ENCODE measurements at places on chromosomes 3 and 15. TPM values are rescaled to one million over a fixed set of nuclear protein-coding genes. Genes with fewer than 3 reads are reported as not detected.

DNA sequence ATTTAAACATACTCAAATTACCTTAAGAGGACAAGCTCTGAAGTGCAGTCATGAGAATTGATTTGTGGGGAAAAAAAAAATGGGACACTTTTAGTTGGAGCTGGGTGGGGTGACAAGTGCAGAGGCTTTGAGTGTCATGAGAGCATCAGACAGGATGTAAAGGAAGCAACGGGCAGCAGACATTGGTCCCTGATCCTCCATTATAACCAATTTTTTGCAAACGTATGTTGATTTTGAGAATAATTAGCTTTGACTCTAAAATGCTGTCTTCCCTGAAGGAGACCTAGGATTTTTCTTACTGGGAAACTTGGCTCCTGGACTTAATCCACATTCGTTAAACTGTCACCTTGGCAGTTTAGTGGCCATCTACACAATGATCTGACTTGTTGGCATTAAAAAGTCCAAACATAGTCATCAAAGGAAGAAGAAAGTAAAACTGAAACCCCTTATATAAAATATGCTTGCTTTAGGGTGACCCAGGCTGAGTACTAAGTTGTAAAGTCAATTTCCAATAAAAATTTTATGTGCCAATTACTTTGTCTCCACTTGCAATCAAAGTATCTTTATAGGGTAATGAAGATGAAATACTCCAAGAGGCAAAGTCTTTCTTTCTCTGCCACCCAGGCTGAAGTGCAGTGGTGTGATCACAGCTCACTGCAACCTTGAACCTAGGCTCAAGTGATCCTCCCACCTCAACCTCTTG is 45.6 kb downstream of the BCL2L10 start:
- DNase-seq, result no peak

DNA sequence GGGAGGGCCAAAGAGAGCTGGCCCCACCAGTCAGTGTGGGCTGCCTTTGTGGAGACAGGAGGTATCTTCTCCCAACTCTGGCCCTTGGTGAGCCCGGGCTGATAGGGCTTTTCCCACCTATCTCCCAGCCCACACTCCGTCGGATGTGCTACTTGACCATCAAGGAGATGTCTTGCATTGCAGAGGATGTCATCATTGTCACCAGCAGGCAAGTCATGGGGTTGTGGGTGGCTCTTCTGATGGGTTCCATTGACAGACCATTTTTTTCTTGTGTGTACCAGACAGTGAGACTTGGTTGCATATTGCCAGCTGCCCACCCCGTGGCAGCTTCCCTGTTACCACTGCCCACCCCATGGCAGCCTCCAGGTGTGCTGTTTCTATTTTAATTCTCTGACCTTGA is 3.3 kb downstream of the COPG1 start:
- DNase-seq, result no peak

DNA sequence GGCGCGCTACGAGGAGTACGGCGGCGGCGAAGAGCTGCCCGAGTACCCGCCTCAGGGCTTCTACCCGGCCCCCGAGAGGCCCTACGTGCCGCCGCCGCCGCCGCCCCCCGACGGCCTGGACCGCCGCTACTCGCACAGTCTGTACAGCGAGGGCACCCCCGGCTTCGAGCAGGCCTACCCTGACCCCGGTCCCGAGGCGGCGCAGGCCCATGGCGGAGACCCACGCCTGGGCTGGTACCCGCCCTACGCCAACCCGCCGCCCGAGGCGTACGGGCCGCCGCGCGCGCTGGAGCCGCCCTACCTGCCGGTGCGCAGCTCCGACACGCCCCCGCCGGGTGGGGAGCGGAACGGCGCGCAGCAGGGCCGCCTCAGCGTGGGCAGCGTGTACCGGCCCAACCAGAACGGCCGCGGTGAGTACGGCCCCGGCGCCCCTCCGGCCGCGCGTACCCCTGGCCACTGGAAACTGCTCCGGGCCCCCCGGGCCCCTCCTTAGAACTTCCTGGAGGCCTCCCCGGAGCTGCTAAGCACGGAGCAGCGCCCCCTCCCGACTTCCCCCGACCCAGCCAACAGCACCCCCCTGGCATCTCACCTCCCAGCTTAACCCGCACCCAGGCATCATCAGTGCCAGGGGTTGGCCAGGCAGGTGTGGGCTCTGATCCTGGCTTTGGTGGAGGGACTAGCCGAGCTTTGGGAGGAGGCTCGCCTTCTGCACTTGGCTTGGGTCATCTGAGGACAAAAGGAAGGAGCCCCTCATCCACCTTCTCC is 1.4 kb downstream of the LOXL1 start:
- peak; percentile 88 for DNase-seq

DNA sequence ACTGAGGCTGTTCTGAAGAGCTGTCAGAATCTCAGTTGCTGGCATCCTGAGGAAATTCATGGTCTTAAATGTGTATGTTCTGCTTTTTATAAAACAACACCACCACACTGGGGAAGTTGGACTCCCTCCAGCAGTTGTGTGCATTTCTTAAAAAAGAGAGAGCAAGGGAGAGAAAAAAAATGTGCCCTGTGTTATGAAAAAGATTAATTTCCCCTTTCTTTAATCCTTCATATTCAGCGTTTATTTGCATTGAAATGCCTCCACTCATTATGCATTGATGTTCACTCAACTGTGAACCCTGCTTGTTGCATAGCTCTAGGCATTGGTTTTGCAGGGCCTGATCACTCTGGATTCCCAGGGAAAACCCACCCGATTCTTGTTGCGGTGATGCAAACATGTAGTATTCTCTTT is 4.4 kb upstream of the ZNF609 start:
- no peak for DNase-seq

GRCh38 chr3:197303452-197303851 is 5.0 kb upstream of the DLG1 start:
- no peak for DNase-seq

DNA sequence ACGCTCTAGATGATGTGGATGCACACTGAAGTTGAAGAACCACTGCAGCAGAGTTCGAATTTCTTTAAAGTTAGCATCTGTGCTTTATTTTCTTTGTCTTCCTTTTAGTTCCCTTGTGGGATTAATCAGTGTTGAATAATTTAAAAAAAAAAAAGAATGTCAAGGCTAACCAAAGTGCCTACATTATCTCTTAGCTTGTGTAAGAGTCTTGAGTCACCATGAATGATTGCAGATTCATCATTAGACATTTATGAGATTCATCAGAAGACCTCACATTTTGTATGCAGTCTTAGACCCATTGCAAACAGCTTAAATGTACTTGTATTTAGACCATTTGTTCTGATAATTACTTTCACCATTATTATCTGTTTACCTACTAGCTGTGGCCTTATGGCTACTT is 182.2 kb downstream of the FNDC3B start:
- no peak for DNase-seq

DNA sequence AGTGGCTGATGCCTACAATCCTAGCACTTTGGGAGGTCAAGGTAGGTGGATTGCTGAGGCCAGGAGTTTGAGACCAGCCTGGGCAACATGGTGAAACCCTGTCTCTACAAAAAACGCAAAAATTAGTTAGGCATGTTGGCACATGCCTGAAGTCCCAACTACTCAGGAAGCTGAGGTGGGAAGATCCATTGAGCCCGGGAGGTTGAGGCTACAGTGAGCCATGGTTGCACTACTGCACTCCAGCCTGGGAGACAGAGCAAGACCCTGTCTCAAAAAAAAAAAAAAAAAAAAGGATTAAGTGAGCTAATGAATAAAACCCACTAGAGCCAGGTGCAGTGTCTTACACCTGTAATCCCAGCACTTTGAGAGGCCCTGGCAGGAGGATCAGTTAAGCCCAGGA is 6.7 kb upstream of the SEC11A start:
- no peak for DNase-seq

ZNF662 gene
- total RNA-seq, result 6.6 TPM

CFAP100 gene
- total RNA-seq, result not detected

FBXW12 gene
- total RNA-seq, result not detected

SPCS1 gene
- 79.4 TPM for total RNA-seq

NANOGP8 gene
- not detected for total RNA-seq

SENP8 gene
- 4.2 TPM for total RNA-seq

STRA6 gene
- total RNA-seq, result 0.13 TPM

C3orf22 gene
- total RNA-seq, result not detected

Measured in cardiac septum (tissue), 1 donor.